ENCODE measurements at places on chromosomes 2 and 18. TPM values are rescaled to one million over a fixed set of nuclear protein-coding genes. Genes with fewer than 3 reads are reported as not detected.

GRCh38 chr2:151007365-151007764 is 254.3 kb downstream of the RBM43 start:
- no peak for DNase-seq

GRCh38 chr18:54250846-54251261 is 18.5 kb upstream of the POLI start:
- no peak for DNase-seq

The MYO3B gene
- total RNA-seq: 0.27 TPM

GRCh38 chr18:62716619-62717168 is 1.4 kb downstream of the PHLPP1 start:
- DNase-seq: no peak

The ST8SIA5 gene
- total RNA-seq: 7.0 TPM

GRCh38 chr18:54169431-54170403 is 54.8 kb downstream of the MBD2 start:
- no peak for DNase-seq
